ENCODE measurements at places on chromosomes 3 and 15.

- no peak for DNase-seq
These were observed 204.8 kb downstream of the MAGI1 start for GRCh38 chr3:65833761-65834505.

DNA sequence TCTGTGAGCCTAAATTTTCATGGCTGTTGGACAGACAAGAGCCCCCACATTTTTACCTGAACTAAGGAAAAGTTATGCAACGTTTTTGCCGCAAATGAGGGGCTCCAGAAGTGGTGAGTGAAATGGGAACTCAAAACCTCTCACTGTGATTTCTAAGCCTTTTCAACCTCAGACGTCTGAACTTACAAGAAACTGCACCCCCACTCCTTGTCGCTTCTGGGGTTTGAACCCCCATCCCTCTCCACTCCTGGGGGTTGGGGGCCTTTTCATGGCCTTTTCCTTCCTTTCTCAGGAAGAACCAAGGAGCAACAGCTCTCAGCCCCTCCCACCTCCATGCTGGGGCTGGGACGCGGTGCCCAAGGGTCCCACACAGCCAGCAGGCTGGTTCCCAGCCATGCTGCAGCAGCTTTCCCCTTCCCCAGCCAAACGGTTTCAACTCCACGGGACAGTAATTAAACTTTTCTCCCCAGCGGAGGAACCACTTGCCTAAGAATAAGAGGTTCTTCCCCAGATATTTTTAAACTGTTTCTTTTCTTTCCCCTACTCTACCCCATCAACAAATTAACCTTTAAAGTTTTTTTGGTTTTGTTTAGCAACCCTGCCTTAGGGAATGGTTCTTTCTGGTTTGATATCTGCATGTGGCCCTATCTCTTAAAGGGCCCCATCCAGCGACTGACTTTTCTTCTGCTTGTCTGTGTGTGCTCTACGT, 387.6 kb upstream of the CBLB start:
- no peak for DNase-seq

- no peak for DNase-seq
These were observed 32.8 kb downstream of the ACSBG1 start for GRCh38 chr15:78201281-78202190.

DNA sequence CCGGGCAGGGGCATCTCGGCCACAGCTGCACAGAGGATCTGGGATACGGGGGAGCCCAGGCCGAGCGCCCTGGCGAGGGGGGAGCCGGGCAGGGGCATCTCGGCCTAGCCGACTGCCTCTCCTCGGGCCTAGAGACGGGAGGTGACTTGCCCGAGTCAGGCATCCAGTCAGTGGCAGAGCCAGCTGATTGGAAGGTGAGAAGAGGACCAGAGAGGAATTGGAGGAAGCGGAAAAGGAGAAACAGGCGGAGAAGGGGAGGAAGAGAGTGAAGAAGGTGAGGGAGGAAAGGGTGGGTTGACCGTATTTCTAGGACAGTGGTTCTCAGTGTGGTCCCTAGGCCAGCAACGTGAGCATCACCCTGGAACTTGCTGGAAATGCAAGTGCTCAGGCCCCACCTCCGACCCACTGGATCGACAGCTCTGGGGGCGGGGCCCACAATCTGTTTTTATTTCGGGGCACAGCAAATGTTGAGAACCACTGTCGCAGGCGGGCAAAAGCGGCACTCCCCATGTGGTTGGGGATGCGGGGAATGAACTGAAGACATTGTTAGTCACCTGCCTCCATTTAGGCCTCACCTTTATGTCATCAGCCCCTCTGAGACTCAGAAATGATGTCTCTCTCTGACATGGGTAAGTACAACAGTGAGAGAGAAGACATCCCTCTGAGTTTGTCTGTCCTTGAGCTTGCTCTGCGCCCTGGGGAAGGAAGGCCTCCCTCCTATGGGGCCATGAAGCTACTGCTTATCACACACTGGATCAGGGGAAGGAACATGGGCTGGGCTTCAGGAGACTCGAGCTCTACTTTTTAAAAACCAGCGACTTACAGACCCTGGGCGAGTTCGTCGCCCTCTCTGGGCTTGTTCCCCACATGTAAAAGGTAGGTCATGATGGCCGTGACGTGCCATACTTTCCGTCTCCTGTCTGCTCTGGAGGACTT, 1.0 kb upstream of the MELTF start:
- no peak for DNase-seq

- DNase-seq, result no peak
These were observed 25.9 kb downstream of the AGTR1 start for GRCh38 chr3:148723631-148724030.

- DNase-seq, result no peak
These were observed 28.8 kb upstream of the UBL7 start for GRCh38 chr15:74489518-74490338.

- no peak for DNase-seq
These were observed 698 bp downstream of the IL1RAP start for GRCh38 chr3:190514413-190515153.

- DNase-seq, result no peak
These were observed 143.7 kb upstream of the ZNF385D start for GRCh38 chr3:21894459-21895340.

GRCh38 chr3:172057059-172057458, 17.7 kb downstream of the FNDC3B start:
- DNase-seq, result no peak

DNA sequence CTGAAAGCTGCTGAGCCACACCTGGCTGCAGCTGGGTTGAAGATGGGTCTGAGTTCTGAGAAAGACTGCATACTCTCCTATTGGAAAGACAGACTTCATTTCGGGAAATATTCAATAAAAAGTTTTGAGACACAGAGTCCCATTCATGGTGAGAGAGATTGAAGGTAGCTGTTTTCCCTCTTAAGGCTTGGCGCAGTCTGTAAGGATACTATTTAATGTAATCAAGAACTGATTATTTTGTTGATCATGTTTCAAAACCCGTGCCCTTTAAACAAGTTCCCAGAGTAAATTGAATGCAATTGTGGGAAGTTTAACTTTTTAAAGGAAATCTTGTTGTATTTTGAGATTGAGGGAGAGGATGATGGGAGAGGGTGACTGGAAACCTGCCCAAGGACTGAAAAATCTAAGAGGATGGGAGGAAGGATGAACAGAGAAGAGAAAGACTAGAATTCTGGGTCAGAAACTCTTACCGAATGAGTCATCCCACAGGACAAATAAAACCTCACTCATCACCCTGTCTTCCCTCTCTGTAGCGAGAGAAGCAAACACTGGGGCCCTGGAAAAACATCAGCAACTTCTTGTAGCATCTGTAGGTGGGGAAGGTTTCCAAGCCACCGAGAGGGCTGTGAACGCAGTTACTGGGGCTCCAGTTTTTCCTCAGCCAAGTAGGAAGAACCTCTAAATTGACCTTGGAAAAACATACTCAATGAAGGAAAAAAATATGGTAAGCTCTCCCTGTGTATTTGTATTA, 193.2 kb upstream of the TPRG1 start:
- no peak for DNase-seq

DNA sequence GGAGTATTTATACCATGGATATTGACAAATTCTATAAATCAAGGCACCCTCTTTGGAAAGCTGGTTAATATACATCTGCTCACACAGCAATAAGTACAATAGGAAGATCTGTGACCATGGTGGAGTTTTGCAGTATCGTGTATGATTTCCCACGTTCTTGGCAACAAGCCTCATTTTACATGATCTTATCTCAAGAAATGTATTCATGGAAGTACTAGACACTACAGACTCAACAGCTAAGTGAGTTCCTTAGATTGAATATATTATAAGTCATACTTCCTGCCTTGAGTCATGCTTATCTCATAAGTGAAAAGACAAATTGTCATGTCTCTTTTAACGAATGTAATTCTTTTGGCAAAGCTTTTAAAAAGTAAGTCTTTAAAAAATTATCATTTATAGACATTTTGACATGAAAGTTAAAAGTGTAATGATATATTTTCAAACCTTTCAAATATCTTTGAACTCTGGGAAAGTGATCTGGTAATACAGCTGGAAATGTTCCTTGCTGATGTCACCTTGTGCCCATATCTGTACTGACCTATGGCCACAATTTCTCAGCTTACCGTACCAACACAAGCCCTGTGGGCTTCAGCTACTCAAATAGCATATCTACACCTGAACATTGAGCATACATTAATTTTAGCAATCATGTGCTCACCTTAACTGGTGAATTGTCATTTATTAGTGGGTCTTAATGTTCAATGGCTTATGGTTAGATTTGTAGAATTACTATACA, 130.3 kb upstream of the TMC3 start:
- no peak for DNase-seq
